NCI-H2081 treated with DMSO at 0.1 percent for 48 hours (cell line): ENCODE measurements at places on chromosomes 1 and 21.

DNA sequence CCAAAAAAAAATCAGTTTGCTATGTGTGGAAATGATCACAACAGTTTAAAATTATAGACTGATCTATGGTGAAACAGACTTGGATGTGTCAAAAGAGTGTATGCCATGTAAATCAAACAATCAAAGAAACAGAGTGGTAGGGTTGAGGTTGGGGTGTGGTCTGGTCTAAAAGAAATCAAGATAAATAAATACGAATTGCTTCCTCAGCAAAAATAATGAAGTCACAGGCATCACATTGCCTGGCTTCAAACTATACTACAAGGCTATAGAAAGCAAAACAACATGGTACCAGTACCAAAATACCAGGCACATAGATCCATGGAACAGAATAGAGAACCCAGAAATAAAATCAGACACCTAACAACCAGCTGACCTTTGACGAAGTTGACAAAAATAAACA is 1796.9 kb downstream of the NCAM2 start:
- no peak for DNase-seq

DNA sequence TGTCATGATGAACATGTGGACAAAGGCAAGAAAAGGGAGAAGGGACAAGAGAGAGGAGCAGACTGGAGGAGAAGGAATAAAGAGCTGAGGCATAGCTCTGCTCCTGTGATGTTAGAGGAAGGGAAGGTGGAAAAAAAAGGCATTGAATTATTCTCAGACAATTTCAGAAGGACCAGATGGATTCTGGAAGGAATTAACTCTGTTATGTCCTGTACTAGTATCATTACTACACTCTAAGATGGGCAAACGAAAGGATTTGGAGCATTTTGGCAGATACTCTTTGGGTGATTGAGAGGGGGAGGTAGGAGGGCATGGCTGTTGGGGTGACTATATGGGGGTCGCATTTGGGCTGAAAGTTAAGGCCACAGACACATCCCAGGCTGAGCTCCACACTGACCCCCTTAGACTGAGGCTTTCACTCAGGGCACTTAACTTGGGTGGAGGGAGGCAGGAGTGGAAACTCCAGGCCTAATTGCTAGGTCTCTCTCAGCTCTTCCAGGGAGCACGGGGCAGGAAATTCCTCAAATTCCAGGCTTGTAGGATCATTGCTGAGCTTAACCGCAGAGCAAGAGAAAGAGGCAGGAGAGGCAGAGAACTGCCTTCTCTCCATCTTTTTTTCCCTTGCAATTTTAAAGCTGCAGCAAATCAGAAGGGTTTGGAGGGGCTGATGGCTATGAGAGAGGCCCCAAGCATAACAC is 25.9 kb downstream of the KIRREL1 start:
- no peak for DNase-seq

DNA sequence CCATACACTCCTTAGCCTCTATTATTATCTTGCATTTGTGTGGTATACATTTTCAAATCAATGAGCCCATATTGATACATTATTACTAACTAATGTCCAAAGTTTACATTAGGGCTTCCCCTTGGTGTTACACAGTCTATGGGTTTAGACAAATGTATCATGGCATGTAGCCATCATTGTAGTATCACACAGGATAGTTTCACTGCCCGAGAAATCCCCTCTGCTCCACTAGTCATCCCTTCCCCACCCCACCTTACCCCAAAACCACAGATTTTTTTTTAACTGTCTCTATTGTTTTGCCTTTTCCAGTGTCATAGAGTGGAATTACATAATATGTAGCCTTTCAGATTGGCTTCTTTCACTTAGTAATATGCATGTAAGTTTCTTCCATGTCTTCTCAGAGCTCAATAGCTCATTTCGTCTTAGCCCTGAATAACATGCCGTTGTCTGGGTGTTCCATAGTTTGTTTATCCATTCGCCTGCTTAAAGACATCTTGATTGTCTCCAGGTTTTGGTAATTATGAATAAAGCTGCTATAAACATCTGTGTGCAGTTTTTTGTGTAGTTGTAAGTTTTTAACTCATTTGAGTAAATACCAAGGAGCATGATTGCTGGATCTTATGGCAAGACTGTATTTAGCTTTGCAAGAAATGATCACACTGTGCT is 86.4 kb upstream of the LYST start:
- no peak for DNase-seq

DNA sequence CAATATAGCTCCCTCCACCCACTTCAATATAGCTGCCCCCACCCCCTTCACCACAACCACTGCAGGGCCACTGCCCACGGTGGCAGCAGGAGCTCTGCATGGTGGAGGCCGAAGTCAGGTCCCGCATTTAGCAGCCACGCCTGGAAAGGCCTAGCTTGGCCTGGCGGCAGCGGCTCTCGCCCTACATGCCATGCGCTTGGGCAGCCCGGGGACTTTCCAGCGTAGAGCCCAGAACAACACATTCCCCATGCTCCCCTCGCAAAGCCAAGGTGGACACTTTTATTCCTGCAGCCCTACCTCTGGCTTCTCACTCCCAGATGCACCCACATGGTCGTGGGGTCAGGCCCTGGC is 37.1 kb downstream of the LHX4 start:
- DNase-seq = no peak

DNA sequence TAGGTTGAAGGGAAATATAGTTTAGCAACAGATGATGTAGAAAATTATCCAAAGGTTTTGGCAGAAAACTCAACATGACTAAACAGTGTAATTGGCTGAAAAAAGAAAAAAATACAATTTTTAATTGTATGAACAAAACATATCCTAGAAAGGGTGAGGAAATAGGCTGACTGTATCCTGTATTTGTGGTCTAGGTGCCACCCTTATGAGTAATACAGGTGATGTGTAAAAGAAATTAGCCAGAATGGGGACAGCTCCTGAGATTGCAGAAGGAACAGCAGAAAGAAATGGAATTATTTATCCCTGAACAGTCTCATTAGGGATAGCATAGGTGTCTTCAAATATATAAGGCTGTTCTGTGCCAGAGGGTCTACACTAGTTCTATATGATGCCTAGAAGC is 24.6 kb downstream of the DNASE2B start:
- no peak for DNase-seq

GRCh38 chr1:9996624-9997582 is at the start of gene RBP7:
Gene RBP7 (plus strand): TSS chr1:9997228. CDS start chr1:9997259, 31 bp downstream.
- no peak for DNase-seq

DNA sequence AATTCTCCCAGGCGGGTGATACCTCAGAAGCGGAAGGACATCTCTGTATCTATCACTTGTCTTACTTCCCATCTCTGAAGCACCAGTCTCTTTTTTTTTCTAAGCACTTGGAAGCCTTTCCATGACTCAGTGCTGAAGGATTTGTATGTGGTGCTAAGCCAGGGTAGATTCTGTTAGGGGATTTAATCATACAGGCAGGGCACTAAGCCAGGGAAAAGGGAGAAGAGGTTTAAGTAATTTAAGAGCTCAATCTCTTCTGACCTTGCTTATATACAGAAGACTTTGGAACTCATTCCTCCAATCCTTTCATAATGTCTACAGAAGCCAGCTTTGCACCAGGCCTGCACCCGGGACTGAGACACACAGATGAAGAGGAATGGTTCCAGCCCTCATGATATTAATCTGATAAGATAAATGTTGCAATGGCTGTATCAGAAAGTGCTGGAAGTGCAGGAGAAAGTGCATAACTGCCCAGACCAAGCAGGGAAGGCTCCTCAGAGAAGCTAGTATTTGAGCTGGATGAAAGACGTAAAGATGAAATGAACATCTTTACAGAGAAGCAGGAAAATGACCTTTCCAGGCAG is 11.0 kb downstream of the FAM163A start:
- no peak for DNase-seq

DNA sequence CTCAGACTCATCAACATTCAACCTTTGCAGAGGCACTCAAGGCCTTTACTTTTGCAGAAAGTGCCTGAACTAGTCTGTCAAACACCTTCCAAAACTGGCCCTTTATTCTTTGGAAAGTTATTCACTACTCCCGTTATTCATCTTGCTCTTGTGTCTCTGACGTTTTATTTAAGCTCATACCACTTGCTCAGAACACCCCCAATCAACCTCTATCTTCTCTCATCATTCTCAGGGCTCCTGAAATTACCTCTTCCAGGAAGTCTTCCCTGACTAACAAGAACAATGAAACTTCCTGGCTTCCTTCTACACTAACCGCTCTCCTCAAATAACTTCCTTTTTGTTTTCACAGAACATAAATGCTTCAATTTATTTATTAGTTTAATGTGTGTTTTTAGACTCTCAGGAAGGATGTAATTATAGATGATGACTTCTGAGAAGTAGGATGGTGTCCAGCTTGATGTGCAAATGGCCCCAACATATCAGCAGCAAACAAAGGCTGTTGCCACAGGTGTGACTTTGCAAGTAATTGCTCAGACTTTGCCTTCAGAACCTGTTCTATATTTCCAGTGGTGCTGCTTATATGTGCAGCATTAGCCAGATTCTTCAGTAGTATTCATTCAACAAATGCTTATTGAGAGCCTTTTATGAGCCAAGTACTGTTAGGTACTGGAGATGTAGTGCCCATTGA is 22.8 kb upstream of the BATF3 start:
- DNase-seq = no peak

GRCh38 chr1:220511179-220511578 is 16.8 kb upstream of the MARK1 start:
- DNase-seq = no peak

- no peak for DNase-seq
These were observed 72.5 kb upstream of the TNFSF18 start for GRCh38 chr1:173122958-173123852.

GRCh38 chr1:30746212-30747032 is 11.2 kb downstream of the LAPTM5 start:
- no peak for DNase-seq

DNA sequence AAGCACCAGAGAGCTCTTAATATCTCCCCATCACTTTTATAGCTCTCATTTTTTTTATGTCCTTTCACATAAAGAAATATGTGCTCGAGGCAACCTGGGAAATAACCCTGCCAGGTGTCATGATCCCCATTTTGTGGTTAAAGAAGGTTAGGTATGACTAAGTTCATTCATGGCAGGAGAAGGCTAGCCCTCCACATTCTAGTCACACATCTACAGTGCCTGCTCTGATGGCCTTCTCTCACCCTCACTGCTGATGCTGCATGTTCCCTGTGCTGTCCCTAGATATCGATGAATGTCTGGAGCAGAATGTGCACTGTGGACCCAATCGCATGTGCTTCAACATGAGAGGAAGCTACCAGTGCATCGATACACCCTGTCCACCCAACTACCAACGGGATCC is 187.5 kb downstream of the TPR start:
- DNase-seq = no peak

GRCh38 chr1:192527950-192528349 is 47.6 kb upstream of the RGS1 start:
- no peak for DNase-seq

DNA sequence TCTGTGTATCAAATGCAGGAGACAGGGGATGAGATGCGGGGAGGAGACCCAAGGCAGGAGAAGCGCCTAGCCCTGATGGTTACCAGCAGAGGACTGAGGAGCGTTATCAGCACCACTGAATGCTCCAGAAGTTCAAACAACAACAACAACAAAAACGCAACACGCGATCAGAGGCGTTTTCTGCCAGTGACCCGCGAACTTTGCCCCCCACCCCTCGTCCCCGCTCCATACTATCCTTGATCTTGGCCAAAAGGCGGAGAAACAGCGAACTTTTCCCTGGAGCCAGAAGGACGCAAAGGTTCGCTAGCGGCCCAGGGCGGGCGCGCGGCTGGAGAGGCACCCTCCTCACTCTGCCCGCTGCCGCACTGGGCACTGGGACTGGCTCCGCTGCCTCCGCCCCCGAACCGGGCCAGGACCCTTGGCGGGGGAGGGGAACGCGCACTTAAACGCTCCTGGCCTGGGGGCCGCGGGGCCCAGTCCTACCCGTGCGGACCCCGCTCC is 699 bp downstream of the ECHDC2 start:
- DNase-seq = no peak
